ENCODE measurements at places on chromosomes 3 and 15.

- DNase-seq: no peak
Measured at GRCh38 chr3:156997351-156997750, 162.6 kb downstream of the CCNL1 start.

- no peak for DNase-seq
Measured at GRCh38 chr3:127037418-127037841, 54.5 kb downstream of the PLXNA1 start.

DNA sequence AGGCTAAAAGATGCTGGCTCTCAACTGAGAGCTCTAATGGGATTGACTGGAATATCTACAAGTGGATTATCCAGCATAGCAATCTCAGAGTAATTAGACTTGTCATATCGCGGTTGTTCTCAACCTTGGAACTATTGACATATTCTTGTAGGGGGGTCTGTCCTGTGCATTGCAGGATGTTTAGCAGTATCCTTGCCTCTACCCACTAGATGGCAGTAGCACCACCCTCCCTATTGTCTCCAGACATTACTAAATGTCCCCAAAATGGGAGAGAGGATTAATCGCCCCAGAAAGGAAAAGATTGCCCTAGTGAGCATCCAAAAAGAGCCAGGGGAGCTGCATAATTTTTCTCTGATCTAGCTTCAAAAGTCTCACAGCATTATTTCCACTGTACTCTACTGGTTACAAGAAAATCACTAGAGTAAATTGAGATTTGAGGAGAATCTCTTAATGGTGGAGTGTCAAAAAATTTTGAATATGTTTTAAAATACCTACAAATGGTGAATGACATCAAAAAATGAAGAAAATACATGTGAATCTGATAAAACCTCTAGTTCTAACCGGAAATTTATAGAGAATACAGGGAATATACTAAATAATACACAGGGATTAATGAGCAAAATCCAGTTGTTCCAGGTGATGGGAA, 388.2 kb upstream of the AGTR1 start:
- DNase-seq: peak; percentile 5

- DNase-seq: no peak
Measured at GRCh38 chr3:103006526-103007183, 571.8 kb downstream of the ZPLD1 start.

GRCh38 chr15:98442379-98442833, 205.9 kb upstream of the IGF1R start:
- DNase-seq: peak; percentile 58

- DNase-seq: no peak
Measured at GRCh38 chr3:41029356-41029755, 169.9 kb upstream of the CTNNB1 start.

DNA sequence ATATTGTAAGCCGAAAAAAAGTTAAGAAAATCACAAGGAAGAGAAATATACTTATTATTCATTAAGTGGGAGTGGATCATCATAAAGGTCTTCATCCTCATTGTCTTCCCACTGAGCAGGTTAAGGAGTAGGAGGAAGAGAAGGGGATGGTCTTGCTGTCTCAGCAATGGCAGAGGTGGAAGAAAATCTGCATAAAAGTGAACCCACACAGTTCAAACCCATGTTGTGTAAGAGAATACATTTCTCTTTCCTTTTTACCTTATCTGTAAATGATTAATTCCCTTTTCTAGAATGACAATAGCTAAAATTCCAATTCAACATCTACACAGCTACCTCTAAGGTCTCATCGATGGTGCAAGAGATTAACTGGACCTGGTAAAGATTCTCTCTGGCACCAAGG, 904.6 kb downstream of the EPHA3 start:
- no peak for DNase-seq

DNA sequence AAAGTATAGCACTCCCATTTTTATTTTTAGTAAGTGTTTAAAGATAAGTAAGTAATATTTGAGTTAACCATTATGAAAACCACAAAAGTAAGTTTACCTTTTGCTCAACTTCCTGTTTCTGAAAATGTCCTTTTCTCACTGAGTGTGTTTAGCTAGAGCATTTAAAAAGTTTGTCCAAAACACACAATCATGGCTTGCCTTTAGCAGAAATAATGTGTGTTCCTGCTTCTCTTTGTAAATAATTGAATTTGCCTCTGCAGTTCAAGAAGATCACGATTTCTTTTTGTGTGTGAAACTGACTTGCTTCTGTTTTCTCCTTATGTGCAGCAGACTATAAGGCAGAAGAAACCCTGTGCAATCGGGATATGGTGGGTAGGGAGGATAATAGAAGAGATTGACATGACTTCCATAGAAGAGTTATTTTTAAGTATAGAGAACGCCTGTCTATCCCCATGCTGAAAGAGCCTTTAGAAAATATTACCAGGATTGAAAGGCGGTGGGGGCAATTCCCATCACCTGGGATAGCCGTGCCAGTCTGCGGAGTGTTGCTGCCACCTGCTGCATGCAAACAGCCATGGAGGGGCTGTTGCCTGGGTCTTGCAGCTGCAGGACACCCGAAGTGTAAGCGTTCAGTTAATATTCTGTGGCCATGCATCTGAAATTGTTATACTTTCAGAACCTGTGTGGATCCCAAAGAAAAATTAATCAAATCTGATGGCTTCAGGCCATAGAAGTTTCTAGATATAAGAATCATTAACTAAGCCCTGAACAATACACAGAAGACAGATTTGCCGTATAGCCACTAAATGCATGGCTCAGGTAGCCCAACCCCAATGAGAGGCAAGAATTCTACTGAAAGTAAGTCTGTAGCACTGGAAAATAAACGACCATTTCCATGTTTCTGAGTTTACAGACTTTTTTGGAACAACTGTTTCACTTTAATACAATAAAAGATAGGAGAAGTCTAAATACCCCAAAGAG, 2.4 kb upstream of the CD96 start:
- peak; percentile 75 for DNase-seq

DNA sequence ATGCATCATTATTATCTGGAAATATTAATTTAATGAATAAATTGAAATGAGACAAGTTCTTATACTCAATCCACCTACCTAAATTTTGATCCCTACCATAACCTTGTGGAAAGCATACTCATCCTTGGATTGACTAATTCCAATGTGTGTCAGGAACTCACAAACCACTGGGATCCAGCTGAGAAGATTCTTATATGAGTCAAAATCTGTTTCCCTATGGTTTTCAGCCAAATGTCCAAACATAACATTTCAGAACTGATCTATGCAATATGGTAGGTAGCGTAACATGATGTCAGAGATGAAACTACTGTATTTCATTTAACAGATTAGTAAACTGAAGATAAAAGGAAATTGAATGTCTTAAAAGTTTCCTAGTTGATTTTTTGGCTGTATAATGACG, 250.0 kb downstream of the PLOD2 start:
- DNase-seq: no peak

DNA sequence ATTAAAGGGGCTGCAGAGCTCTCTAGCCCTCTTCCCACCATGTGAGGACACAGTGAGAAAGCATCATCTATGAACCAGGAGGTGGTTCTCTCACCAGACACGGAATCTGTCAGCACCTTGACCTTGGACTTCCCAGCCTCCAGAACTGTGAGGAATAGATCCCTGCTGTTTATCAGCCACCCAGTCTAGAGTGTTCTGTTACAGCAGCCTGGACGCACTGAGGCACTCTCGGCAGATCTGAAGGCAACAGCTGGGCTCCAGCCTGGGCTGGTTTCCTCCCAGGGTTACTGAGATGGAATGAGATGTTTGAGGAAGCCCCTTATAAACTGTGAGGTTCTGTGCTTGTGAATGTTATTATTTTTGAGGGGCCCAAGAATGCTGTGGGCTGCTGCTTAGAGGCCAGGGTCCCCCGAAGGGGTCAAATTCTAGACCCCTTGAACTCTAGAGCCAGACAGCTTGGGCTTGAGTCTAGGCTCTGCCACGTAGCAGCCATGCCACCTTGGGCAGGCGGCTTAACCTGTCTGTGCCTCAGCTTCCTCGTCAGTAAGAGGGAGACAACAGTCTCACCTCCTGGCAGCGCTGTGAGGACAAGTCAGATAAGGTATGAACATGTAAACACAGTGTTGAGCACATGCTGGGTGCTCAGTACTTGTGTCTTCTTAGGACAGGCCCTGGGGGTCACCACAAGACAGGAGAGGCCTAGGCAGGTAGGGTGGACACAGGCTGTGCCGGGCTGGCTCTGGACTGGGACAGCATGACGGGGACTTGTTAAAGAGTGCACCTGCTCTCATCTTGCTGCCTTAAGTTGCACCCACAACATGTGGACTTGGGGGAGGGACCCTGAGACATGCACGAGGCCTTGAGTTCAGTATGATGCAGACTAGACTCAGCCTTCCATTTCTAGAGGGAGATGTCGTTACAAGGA, 49.2 kb downstream of the MGLL start:
- no peak for DNase-seq

DNA sequence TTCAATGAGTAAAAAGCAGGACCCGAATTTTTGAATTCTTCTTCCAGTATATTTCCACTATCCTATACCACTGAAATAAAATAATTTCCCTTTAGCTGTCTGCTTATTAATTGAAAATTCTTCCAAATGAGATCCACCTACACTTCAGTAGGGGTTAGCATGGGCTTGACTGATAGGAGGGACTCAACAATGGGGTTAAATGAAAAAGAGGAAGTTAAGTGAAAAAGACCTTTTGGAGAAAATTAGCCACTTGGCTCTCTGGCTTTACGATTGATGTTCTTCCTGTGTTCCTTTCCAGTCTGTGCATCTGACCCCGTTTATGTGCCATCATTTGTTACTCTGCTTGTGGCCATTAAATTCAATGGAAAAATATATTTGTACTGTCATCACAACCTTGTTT, 54.0 kb upstream of the GCNT3 start:
- DNase-seq: no peak

- no peak for DNase-seq
Measured at GRCh38 chr3:9109568-9109914, 139.9 kb downstream of the SRGAP3 start.

DNA sequence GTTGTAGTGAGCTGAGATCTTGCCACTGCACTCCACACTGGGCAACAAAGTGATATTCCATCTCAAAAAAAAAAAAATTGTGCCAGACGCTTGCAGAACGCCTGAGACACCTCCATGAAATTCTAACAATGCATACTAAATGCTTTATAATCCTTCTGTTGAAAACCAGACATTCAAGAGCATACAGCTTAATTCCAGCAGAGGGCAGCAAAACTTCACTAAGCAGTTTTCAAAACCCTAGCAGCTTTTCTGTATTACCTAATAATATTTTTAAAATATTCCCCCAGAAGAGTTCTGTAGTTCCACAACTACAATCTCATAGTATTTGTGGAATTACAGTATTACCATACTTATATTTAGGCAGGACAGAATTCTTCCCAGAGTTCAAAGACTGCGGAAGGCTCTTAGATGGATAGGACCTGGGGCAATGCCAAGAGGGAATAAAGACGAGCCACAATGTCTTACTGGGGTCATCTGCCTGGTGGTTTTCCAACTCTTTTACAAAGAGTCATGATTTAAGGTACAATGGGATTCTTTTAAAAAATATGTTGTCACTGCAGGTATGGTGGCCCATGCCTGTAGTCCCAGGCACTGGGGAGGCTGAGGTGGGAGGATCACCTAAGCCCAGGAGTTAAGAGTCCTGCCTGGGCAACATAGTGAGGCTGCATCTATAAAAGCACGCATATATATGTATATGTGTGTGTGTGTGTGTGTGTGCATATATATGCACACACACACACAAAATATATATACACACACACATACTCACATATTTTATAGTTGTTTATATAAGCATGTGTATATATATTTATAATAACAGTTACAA, 19.6 kb upstream of the TASOR start:
- DNase-seq: peak; percentile 30

- DNase-seq: no peak
Measured at GRCh38 chr3:152202976-152203626, 65.6 kb upstream of the MBNL1 start.

GRCh38 chr3:57877116-57877515, 121.0 kb downstream of the SLMAP start:
- DNase-seq: no peak

DNA sequence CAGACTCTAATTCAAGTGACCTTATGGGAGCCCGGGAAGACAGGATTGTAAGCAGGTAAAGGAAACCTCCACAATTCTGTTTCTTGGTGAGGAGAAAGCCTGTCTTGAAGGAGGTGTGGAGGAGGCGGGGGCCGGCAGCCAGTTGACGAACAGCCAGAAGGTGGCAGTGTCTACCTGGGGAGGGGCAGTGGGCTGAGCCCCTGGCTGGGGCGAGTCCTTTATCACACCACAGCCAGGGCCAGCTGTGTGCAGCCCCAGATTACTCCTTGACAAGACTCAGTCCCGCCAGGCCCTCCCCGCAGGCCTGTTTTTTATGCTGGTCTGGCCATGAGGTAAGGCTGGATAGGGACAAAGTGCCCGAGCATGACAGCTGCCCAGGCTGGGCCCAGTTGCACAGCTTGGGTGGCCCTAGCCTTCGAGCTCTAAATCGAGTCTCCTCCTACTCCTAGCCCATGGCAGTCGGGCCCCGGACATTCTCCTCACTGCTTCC, 40.9 kb upstream of the IDH2 start:
- peak; percentile 74 for DNase-seq

DNA sequence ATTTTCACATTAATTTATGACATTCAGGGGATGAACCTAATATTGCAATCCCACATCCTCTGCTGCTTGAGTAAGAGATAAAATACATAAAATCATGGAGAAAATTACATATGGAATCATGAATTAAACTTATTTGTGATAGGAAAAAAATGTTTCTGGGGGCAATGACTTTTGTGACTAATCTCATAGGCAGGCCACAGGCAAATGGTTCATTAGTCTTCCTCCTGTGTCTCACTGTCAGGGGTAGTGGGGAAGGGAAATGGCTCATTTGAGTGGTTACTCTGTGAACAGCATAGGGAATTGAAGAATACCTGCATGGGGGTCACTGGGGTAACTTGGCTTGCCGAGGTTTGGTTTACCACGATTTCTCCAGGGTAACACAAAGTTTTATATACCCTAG, 72.0 kb downstream of the TFG start:
- no peak for DNase-seq

GRCh38 chr3:16697443-16698147, 92.4 kb upstream of the DAZL start:
- DNase-seq: no peak

GRCh38 chr15:78811825-78812183, 540 bp upstream of the ADAMTS7 start:
- DNase-seq: no peak

DNA sequence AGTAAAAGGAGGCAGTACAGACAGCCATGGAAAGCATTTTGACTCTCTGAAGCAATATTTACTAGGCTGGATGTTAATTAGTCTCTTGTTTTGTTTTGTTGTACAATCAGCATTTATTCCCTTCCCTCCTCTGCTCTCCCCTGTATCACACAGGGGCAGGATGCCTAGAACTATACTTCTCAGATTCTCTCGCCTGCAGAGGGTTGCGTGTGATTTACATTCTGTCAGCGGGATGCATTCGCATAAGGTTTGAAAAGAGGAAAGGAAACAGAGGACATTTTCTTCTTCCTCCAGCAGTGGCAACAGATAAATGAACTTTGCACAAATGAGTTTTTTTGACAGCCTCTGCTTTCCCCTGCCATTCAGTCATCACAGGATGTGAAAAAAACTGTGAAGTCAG, 188.3 kb downstream of the RSL24D1 start:
- no peak for DNase-seq

DNA sequence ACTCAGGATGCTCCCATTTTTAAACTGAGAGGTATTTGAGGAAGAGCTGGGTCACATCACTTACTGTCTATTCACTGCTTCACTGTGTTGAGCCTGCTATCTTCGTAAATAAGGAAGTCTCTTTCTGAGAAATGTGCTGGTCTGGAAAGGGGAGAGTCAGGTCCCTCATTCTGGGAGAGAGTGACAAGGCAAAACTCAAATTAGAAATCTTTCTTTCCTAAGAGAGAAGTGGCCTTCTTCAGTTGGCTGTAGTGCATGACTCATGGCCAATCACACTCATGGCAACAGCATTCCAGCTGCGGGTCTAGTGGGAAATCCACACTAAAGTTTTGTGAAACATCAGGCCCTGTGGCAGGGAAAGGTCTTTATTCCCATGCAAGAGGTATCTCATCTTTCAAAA, 11.5 kb upstream of the TIMP4 start:
- DNase-seq: no peak
